A549 (cell line): ENCODE measurements at places on chromosomes 2 and 18.

DNA sequence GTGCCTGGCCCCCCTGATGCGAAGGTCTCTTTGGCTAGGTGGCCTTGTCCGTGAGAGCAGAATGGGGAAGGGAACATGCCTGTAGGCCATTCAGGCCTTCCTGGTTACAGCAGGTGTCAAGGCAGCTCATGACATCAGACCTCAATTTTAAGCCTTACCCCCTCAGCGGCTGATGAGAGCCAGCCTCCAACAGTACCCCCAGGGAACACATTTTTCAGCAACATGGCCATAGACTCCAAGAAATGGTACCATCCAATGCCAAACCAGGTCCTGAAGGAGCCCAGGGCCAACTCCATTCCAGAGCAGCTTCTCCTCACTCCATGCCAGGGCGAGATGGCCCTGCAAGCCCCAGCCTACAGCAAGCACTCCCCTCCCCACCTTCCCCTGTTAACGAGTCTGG is 199.2 kb downstream of the SMAD2 start:
- DNase-seq: no peak

DNA sequence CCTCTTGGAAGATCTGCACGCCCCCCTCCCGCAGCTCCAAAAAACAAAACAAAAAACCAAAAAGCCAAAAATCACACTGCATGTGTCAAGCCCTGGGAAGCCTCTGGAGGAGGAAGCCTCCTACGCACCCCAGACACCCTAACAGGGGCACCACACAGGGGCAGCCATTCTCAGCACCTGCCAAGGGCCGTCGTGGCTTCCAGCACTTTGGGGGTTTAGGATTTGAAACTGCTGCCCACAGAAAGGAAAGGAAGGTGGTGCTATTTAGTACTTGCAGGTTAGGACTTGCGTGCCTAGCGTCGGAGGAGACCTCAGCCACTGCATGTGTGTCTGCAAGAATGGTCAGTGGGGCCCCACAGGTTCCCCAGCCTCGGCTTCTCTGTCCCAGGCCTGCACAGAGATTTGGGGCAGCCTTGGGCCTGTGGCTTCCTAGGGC is 419 bp upstream of the GPR55 start:
- no peak for DNase-seq

DNA sequence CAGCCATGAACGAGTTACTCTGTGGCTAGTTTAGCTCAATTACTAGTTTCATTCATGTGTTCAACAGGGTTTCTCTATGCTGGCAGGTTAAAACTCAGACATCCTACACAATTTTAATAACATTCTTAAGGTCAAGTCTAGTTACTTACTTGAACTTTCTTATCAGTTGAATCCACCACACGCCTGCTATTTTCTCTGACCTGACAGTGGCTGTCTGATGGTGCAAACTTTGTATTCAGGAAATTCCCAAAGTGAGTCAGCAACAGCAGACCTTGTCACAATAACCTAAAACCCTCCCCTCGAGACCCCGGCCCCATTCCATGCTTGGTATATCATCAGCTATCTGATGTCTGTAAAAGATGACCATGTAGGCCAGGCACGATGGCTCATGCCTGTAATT is 20.8 kb upstream of the CIDEA start:
- no peak for DNase-seq

DNA sequence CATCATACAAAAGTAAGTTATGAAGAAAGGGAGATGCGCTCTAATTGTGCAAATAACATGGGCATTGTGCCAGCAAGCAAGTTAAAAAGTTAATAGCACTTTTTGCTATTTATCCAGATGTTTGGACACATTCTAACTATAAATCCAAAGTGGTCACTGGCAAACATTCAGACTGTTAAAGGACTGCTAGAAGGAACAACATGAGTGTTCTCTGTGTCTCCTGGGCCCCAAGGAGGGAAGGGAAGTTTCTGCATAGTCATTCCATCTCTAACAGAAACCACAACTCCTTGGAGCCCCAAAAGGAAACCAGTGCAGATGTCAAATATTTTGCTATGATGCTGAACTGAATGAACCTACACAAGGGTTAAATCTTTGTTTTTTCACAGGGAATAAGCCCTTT is 213.3 kb upstream of the HNRNPA3 start:
- no peak for DNase-seq

DNA sequence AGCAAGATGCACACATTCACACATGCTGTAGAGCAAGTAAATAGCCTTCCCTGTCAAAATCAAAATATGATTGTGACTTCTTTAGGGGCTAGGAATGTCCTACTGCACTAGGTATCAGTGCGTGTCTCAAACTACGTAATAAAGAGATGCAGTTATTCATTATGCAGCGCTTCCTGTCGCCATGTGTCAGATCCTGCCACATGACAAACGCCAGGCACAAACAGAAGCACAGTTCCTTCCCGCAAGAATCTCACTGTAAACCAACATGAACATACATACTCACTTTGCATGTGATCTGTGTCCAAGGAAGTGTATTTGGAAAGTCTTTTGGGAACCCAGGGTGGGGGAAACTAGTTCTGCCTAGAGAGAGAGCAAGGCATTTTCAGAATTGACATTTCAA is 599.9 kb downstream of the RNF144A start:
- no peak for DNase-seq

- DNase-seq: no peak
These were observed 778.3 kb downstream of the TRIB2 start for GRCh38 chr2:13495051-13495450.

GRCh38 chr2:157334797-157335196 is 9.2 kb upstream of the ERMN start:
- DNase-seq: no peak

- no peak for DNase-seq
These were observed 102.7 kb downstream of the TWIST2 start for GRCh38 chr2:238950551-238950950.
